Stromal cell of bone marrow (primary cell): ENCODE measurements at places on chromosomes 2 and 18.

DNA sequence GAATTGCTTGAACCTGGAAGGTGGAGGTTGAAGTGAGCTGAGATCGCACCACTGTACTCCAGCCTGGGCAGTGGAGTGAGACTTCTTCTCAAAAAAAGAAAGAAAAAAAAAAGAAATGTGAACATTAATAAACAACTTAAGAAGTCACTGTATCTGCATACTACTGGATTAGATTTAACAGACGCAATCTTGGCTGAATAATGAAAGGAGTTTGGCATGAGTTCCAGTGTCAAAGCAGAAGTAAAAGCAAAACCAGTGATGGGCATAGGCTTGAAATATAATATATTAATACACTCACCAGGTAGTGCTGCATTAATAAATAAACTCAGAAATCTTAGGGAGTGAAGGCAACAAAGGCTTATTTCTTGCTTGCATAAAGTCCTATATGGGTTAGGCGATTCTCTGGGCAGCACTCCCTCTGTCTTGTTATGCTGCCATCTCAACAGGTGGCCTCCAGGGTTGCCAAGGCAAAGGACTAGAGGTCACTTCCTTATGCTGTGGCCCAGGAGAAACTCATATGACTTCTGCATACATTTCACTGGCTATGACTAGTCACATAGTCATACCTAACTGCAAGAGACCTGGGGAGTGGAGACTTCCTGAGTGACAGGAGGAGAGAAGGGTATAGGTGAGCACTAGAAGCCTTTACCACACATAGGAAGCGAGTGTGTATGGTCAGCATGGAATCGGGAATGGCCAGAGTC is 296.2 kb upstream of the SPRED2 start:
- no peak for DNase-seq

GRCh38 chr2:196206804-196207203 is 35.4 kb upstream of the STK17B start:
- no peak for DNase-seq

- DNase-seq, result no peak
These were observed 222.6 kb downstream of the NCKAP5 start for GRCh38 chr2:133345638-133346037.

- DNase-seq, result no peak
These were observed 6.1 kb downstream of the MPV17 start for GRCh38 chr2:27316655-27317412.

DNA sequence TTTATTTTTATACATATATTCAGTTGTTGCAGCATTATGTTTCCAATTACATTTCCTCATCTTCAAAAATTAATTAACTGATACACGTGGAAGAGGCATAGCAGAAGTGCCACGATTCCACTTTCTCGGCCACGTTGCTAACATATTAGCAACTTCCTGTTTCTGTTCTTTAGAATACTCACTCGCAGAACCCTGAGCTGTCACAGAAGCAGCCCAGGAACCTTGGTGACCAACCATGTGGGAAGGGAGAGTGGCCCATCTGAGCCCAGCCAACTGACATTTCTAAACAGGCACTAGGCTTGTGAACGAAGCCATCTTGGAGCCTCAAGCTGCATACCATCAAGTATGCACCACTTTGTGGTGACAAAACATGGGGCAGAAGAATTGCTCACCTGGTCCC is 350.1 kb downstream of the CBLN2 start:
- DNase-seq, result no peak

DNA sequence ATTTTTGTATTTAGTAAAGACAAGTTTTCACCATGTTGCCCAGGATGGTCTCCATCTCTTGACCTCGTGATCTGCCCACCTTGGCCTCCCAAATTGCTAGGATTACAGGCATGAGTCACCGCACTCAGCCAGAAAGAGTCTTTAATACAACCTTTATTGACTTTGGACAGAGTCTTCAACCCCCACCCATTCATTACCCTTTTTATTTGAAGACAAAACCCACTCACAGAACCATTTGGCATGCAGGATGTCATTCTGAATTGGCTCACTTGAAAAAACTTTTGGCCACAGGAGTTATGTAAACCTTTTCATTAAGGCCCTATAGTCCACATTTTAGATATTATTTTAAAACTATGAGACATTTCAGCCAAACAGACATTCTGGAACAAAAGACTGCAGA is 217.9 kb upstream of the RND3 start:
- DNase-seq, result no peak

DNA sequence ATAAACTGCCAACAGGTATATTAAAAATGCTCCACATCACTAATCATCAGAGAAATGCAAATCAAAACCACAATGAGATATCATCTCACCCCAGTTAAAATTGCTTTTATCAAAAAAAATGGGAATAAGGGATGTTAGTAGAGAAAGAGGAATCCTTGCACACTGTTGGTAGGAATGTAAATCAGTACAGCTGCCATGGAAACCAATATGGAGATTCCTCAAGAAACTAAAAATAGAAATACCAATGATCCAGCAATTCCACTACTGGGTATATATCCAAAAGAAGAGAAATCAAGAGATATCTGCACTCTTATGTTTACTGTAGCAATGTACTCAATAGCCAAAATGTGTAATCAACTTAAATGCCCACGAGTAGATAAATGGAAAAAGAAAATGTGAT is 40.6 kb downstream of the ZRANB3 start:
- no peak for DNase-seq
